ENCODE measurements at places on chromosomes 12 and 14.

DNA sequence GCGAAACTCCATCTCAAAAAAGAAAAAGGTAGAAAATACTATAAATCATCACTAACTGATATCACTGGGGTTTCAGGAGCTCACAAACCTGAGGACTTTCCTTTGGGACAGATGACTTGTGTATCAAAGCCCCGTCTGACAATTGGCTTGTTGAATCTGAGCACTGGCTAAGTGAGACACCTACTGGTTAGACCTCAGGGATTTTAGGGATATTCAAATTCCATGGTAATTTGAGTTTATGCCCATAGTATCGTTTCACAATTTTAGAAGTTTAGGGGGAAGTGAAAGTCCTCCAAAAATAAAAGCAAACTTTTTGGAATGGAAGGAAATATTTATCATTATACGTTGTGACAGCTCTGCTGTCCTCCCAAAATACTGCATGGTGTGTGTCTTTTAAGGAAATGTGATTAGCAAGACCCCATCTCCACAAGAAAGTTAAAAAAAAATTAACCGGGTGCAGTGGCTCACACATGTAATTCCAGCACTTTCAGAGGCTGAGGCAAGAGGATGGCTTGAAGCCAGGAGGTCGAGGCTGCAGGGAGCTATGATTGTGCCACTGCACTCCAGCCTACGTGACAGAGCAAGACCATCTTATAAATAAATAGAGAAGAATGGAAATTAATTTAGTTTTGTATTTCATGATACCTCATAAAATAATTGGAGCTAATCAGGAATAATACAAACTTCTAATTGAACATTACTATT is 49.2 kb downstream of the FBXL14 start:
- no peak for DNase-seq

GRCh38 chr14:99320105-99320572 is 48.1 kb upstream of the BCL11B start:
- peak; percentile 66 for DNase-seq

DNA sequence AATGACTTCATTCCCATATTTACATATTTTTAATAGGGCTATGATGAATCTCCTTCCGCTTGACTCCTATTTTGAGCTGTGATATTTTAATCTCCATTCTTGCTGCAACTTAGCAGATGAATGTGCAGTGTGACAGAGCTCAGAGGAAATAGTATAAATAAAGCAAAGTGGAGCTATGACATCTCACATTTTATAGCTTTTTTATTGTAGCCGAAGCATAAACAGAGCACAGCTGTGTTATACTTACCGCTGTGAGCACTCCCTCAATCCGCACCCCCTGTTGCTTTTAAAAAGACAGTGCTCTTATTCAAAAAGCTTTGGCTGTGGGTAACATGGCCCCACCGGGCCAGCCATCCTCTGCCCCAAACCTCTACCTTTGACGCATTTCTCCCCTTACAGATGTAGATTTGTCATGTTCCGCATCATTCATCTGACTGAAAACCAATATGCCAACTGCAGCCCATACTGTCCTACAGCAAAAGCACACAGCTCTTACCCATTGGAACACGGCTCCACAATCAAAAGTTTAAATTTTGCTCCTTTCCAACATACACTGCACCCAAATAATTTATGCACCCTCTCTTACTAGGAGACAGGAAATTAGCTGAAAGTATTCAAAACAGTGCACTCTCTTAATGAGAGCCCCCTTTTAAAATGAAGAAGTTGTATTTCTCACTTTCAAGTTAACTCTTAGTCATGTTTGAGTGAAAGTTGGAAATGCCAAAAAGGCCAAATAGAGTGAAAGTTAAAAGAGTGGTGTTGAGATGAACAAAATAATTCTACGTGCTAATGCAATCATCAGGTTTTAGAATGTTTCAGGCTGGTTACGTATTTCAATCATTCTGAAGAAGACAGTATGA is 429.3 kb upstream of the SOX5 start:
- no peak for DNase-seq

DNA sequence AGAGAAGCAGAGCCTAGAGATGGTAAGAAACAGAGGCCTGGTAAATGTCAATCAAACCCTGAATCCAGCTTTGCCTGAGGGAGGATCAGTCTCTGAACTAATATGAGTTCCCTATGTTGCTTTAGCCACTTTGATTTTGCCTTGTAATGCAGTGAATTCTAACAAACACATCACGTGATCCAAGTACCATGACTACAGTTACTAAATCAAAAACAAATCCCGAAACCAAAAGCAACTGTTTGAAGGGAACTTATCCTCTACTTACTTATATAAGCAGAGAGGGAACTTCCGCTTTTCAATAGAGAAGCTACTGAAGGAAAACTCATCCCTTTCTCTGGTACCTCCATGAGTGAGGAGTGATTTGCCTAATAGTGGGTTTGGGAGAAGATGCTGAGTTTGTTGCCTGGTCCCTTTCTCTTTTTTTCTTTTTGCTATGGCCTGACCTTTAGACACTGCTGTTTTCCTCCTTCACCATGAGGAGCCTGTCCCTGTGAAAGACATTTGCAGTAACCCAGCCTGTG is 7.7 kb upstream of the PPTC7 start:
- no peak for DNase-seq

GRCh38 chr14:61754627-61755381 is 7.4 kb upstream of the SNAPC1 start:
- DNase-seq: no peak

DNA sequence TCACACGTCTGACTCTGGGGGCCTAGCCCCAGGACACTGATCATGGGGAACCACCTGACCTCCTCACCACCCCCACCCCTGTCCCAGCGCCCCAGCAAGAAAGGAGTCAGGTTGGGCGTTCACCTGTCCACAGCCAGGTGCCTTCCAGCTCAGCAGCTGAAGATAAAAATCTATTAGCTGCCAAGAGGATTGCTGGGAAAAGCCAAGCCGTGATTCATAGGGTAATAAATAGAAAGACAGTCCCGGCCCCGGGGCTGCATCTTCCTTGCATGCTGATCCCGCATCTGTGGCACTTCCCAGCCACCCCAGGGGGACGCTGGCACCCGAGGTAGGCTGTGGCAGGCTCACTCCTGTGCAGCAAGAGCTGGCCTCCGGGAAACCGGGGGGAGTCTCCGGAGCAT is 70.2 kb upstream of the NCOR2 start:
- DNase-seq: no peak

GRCh38 chr14:31085027-31085426 is 58.8 kb upstream of the STRN3 start:
- no peak for DNase-seq

DNA sequence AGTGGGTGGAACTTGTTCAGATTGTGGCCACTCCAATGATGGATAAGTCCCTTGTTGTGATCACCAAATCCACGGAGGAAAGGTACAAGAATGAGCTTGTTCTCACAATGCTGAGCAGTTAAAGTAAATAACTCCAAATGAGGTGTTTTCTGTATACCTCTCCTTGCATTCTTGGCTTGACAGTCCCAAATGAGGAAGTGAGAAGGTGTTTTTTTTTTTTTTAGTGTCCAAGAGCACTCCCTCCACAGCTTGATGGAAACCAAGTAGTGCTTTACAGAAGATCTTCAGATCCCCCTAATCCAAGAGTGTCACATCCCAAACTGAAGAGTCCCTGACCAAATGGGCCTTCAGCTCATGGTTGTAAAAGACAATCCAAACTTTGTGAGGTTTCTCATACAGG is 153.6 kb downstream of the ATP23 start:
- DNase-seq: no peak

- no peak for DNase-seq
These were observed 3.3 kb upstream of the DAO start for GRCh38 chr12:108876550-108876949.

DNA sequence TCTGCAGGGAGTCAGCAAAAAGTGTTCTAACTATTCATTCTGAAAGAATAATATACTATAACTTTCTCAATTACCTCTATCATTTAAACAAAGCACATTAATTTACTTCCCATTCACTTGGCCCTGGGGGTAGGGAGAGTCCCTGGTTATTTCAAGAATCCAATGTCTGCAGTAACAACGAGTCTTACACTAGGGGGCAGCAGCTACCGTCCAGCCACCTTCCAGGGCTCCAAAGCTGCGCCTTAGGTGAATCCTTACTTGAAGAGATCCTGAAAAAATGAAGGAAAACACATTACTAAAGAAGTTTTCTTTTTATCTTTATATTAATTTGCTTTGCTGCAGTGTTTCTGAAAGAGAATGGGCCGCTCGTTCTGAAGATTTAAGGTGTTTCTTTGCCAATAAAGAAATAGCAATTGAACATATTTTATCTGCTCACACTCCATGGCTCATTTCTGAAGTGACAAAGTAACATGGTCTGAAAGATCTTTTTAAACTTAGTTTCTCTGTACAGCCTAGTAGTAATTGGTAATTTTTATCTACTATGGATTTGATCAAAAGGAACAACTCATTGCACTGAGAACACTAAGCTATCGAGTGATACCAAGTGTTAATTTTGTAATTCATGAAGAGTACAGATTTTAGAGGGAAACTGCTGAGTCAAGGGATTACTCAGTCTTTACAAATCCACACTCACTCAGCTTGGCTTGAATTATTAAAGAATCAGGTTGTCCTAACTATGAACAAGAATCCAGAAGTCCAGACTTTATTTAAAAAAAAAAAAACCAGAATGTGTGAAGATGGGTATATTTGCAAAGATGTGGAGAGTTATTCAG is 27.6 kb downstream of the BHLHE41 start:
- DNase-seq: peak; percentile 59

DNA sequence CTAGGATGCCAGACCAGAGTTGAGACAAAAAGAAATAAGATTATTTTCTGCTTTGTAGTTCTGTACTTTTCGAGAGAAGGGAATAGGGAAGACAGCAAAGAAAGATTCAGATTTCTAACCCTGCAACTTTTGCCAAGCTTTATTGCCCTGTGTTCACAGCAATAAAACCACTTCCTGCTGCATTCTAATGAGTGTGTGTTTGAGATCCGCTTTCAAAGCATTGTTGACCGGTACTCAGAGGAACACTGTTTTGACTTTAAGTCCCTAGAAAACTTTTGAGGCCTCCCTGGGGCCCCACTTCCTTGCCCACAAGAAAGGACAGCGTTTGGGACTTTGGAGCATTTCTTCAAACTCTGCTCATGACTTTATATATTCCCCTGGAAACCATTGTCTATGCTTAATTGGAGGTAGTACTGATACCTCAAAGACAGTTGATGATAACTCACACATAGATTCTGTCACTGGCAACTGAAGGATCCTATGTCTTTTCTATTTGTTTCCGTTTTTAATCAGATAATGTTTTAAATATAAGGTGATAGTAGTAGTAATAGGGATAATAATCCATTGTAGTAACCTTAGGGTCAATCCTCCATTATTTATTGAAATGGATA is 1.3 kb downstream of the RNASE6 start:
- DNase-seq: no peak
